ENCODE measurements at places on chromosomes 16 and 17. TPM values are rescaled to one million over a fixed set of nuclear protein-coding genes. Genes with fewer than 3 reads are reported as not detected.

DNA sequence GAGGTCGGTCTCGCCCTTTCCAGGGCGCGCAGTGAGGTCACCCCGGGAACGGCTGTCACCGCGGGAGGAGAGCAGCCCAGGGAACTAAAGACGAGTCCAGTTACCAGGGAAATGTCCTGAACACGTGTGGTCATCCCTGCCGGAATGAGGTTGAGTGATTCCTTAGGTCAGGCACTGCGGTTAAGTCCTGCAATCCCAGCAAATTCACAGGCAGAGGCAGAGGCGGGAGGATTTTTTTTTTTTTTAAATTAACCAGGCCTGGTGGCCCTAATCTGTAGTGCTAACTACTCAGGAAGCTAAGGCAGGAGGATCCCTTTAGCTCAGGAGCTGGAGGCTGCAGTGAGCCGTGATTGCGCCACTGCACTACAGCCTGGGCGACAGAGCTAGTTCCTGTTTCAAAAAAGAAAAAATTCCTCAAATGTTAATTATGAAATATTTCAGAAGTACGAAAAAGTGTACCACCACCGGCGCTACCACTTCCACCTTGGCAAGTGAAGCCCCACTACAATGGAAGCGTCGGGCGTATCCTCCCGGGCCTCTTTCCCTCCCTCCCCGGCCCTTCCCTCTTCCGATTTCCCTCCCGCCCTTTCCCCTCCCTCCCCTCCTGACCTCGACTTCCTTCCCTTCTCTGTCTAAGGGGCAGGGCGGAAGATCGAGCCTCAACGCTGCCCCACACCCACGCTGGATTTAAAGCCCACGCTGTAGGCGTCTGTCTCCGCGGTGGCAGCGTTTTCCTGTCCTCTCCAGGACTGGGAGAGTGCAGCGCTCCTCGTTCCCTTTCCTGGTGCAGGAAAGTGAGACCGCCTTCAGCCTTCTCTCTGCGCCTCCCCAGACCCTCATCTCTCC is 27.3 kb downstream of the SLFN11 start:
- DNase-seq = peak; percentile 72

DNA sequence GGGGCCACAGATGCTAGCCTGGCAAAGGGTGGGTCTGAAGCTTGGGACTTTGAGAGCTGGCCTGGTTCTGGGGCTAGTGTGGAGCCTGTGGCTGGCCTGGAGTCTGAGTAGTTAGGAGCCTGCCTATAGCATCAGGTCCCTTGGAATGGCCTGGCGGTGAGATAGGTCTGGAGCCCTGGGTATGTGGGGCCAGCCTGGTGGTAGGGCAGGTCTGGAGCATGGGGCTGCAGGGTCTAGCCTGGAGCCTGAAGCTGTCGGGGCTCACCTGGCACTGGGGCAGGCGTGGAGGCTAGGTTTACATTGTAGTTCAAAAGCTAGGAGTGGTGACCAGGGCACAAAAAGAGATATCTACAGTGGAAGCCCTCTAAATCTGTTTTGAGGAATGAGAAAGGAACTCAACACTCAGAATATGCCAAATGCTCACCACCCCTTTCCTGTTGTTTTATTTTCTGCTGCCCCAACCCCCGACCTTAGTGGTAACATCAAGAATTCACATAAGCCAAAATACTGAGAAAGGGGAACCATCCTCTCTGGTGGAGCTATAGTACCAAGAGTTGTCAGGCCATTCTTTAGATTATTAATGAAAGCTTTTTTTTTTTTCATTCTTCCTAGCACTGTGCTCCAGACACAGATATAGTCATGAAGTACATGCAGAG is 100.3 kb downstream of the TANC2 start:
- no peak for DNase-seq

GRCh38 chr17:61450641-61451537 is 1.3 kb upstream of the TBX4 start:
- DNase-seq = peak; percentile 79

- DNase-seq = no peak
These were observed 4.5 kb downstream of the ATF7IP2 start for GRCh38 chr16:10390330-10390729.

GRCh38 chr16:65312071-65312470 is 190.2 kb upstream of the CDH11 start:
- no peak for DNase-seq

Gene TPSD1
- not detected for polyA plus RNA-seq

DNA sequence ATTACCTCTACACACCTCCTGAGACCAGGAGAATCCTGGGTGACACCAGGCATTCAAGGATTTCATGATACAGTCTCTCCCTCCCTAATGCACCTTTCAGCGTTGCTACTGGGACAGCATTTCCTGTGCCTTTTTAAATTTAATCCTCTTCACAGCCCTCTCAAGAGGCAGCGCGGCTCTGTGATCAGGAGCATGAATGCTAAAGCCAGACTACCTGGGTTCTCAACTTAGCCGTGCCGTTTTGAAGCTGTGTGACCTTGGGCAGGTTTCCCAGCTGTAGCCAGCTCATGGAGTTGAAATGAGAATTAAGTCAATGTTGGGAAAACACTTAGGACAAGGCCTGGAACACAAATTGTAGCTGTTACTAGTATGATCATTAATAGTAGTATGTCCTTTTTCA is 191.8 kb downstream of the XYLT1 start:
- DNase-seq = no peak

DNA sequence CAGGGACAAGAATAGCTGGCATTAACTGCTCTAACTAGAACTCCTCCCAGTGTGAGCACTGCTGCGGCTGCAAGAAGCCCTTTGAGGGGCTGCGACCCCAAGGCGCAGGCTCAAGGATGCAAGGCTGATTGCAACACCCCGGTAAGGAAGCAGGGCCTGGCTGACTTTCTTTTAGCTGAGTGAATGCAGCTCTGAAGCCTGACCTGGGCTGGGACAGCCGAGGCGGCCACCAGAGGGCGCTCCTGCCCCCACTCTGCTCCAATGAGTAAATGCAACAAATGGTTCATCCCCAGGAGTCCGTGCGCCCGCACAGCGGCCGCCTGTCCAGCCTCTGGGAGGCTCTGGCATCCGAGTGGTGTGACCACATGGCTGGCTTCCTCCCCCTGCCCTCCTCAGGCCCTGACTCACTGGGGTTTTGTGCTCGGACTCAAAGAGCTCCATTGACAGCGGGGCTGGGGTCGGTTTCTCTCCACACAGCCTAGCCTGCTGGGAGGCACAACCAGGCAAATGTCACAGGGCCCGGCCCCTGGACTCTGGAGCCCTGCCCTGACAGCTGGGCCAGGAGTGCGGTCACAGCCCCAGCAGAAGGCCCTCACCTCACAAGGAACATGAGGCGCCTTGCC is at the start of gene SMIM5:
SMIM5 (plus strand) TSS at position 572 of the 623 bp plus-strand sequence. CDS start 6,768 bp downstream, outside the sequence.
- peak; percentile 87 for DNase-seq

Gene NPIPA2
- 21.3 TPM for polyA plus RNA-seq

DNA sequence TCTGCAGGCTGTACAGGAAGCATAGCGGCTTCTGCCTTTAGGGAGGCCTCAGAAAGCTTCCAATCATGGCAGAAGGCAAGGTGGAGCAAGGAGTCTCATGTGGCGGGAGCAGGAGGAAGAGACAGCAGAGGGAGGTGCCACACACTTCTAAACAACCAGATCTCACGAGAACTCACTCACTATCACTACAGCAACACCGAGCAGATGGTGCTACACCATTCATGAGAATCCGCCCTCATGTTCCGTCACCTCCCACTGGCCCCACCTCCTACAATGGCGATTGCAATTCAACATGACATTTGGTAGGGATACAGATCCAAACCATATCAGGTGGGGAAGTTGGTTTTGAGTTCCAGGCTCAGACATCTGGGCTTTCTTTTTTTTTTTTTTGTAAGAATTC is 31.9 kb upstream of the NUDT7 start:
- no peak for DNase-seq
